ENCODE measurements at places on chromosomes 12 and 14.
A peak's percentile ranks its signal among the peaks of the same experiment; 100 is the strongest.

GRCh38 chr12:108930155-108930554, 50.3 kb downstream of the DAO start:
- no peak for DNase-seq

DNA sequence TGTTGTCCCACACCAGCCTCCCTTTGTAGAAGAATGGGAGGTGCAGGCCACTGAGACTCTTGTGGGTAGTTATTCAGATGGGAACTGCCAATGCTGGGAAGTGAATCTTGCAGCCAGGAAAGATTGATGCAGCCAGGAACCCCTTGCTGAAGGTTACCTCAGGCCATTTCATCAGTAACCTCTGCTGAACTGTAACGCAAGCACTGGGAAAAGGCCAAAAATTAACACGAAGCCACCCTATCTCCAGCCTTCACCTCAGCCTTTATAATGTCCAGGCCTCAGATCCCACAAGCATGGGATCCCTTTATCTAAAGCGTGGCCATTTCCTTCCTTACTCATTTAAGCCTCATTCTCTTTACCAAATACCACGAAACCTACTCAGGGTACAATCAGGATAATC, 211.1 kb downstream of the SPTSSA start:
- no peak for DNase-seq

DNA sequence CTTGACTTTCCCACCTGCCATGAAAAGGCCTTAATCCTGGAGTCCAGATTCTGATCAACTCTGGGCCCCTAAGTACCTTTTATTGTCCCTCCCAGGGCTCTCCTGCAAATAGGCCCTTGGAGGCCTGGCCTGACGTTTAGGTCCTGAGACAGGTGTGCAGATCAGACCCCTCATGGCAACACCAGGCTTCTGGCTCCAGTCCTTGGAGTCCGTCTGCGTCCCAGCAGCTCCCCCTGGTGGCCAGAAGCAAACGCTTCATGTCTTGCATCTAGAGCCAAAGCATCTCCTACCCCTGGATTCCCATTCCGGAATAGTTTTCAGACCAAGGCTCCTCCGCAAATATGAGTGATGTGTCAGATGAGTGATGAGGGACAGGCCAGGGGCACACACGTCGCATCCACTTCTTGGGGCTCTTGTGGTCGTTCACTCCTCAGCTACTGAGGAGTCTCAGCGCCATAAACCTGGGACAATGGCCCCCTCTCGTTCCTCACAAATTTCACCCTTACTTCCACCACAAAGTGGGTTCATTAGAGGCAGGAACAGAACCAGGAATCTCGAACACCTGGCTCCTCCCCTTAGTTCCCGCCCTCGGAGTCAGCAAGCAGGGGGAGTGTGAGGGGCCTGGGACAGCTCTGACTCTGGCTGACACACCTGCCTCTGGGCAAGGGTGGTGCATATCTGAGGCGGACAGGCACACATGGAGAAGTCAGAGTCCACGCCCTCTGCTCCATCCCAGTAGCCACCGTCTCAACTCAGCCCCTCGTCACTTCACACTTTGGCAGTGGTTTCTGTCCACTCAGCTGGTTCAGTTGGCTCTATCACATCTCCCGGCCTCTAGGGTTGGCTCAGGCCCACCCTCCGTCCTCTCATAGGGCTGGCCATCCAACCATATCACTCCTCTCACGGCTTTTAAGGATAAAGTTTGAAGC, 77.9 kb upstream of the PWP1 start:
- peak; percentile 88 for DNase-seq

DNA sequence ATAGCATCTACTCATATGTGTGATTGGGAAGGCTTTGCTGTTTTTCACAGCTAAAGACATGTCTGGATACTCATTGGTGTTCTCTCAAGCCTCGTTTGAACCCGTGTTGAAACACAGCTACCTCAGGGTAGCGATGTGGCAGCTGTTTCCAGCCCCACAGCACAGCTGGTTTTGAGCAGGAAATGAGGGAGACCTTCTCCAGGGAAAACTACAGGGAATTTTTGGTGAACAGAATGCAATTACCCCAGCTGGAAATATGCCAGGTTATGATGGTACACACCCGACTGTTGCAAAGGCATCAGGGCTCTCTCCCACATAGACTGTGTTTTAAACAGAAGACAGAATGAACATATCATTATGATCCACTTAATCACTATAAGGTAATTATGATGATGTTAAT, 828.9 kb downstream of the VRK1 start:
- DNase-seq, result no peak

DNA sequence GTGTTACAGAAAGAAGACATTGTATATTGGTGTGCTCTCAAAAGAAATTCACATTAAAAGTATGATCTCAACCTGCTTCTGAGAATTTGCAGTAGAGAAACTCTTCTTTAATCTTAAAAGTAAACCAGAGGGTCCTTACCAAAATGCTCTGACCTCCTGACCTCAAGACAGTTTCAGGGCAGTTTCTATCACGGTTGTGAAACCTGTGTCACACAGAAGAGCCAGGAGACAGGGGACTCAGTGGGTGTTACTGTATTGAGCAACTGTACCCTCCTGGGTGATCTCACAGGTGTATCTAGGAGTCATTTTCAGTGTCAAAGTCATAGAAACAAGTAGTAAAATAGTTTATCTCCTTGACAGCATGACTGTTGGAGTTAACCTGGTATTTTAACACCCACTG, 178.0 kb downstream of the GRIP1 start:
- DNase-seq, result no peak

DNA sequence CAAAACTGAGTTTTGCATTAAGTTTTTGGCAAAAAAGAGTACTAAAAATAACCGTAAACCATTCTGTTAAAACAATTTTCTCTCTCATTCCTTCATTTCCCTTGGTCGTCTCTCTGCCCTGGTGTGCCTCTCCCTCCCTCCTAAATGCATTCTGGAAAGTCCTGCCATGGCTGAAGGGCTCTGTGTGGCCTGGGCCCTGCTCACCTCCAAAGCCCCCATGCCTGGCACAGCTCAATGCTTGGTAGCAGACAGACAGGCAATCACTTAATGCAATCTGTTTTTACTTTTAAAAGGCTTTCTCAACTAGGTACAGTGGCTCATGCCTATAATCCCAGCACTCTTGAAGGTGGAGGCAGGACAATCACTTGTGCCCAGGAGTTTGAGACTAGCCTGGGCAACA, 47.8 kb downstream of the CDC42BPB start:
- no peak for DNase-seq

- DNase-seq, result no peak
Measured at GRCh38 chr12:129589503-129589902, 314.3 kb downstream of the TMEM132D start.

GRCh38 chr12:114852976-114853529, 169.1 kb upstream of the TBX3 start:
- DNase-seq, result no peak

GRCh38 chr12:82730953-82731459, 44.3 kb downstream of the TMTC2 start:
- DNase-seq, result no peak

DNA sequence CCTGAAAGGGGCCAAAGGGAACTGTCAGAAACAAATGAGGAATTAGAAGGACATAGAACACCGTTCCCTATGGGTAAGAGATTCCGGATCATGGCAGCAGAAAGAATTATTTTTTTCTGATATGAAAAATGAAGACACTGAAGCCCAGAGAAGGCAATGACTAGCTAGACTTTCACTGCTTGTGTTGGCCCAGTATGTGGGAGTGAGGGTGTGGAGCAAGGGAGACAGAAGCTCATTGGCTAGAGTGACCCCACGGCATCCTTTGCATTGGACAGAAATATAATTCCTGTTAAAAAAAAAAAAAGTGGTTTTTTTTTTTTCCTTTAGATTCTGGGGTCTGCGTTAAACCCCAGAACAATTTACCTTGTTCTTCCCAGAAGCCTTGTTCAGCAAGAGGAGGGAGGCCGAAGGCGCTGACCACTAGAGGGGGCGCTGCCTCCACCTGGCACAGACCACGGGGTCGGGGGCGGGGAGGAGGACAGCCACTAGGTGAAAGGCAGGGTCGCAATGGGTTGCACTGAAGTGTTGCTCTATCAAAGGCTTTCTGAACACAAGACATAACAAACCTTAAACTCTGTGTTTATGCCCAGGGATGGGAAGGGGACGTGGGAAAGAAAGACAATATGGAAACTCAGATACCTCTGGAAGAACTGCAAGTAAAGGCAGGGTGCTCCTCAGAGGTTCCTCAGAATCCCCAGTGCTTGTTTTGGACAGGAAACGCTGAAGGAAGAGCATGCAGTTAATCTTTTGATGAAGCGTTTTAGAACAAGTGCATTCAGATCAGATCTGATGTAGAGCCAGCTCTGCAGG, 156.8 kb downstream of the KCNA5 start:
- peak; percentile 79 for DNase-seq

GRCh38 chr14:58866391-58866790, 228.6 kb downstream of the DACT1 start:
- no peak for DNase-seq

- no peak for DNase-seq
Measured at GRCh38 chr14:50608302-50608851, 48.4 kb downstream of the ATL1 start.

DNA sequence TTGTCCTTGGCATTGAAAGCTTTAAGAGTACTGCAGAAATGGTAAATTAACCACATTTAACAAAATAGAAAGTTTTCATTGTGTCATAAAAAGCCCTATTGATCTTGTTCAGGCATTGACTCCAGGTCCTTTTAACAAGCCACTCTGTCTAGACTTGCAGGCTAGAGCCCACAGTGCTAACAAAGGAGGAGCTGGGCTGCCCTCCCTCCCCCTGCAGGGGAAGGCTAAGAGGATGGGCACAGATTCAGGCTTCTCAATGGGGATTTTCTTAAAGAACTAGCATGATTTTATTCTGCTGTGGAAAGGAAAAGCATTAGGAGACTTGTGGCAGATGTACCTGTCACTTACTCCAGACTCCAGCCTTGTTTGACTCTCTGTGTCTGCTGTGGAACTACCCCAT, 463.6 kb downstream of the NRXN3 start:
- DNase-seq, result no peak

DNA sequence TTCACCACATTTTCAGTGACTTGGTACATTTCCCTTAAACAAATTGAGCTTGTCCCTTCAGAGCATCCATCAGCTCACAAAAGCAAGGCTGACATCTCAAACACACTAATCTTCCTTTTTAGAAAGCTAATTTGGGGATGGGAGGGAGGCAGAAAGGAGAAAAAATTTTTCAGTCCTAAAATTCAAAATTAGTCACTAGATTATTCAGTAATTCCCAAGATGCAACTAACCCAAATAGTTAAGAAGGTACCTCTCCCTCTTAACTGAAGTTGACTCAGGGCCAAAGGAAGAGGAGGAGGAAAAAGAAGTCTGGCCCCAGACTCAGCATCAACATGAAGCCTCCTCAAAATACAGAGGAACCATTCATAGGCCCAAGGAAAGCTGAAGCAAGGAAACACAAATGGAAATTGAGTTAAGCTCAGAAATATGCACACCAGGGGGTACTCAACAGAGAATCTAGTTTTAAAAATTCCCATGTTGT, 21.7 kb downstream of the CBX5 start:
- peak; percentile 26 for DNase-seq

- no peak for DNase-seq
Measured at GRCh38 chr14:102351023-102351422, 11.7 kb downstream of the CINP start.

DNA sequence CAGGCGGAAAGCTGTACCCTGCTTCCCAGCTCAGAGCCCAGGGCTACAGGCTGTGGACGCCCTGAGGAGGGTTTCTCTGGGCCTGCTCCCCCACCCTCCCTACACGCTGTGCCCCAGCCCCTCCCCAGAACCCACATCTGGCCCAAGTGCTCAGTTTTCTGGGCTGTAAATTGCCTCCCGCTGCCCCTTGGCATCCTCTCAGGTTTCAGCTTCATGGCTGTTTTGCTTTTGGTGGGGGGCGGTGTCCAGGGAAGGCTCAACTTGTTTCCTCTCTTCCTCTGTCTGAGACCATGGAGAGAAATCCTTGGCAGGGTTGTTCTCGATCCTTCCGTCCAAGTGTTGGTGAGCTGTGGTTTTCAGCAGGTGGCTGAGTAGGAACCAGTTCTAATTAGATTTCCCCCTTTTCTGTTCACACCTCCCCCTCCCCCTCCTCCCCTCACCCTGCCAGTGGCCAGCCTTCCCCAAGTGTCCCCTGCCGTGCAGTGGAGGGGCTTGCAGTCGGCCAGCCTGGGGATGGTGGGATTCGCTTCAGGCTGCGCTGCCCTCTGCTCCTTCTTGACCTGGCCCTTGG, 61.8 kb downstream of the TSPAN9 start:
- no peak for DNase-seq

DNA sequence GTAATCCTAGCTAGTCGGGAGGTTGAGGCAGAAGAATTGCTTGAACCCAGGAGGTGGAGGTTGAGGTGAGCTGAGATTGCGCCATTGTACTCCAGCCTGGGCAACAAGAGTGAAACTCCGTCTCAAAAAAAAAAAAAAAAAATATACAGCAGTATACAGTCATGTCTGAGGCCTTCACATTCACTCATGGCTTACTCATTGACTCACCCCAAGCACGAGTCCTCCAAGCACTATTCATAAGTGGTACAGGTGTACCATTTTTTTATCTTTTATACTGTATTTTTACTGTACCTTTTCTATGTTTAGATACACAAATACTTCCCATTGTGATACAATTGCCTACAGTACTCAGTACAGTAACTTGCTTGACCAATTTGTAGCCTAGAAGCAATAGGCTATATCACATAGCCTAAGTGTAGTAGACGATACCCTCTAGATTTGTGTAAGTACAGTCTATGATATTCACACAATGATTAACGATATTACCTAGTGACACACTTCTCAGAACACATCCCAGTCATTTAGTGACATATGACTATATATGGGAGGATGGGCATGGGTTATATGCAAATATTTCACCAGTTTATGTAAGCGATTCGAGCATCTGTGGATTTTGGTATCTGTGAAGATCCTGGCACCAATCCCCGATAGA, 12.2 kb downstream of the LLPH start:
- DNase-seq, result no peak

GRCh38 chr14:60922050-60922449, 58.8 kb downstream of the TRMT5 start:
- DNase-seq, result no peak

DNA sequence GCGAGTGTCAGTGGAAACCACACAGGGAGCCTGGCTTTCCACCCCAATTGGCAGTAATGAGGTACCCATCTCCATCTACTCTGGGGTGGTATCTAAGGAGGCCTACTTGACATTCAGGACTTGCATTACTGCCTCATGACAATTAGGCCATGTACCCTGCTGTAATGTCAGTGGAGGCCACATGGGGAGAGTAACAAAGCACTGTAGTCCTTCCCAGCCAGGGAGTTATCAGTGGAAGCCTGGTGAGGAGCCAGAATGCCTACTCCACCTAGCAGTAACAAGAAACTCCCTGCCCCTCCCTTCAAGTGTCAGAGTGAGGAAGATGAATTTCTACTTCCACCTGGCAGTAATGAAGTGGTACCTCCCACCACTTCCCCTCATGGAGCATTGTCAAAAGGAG, 12.5 kb downstream of the TIMM9 start:
- no peak for DNase-seq

DNA sequence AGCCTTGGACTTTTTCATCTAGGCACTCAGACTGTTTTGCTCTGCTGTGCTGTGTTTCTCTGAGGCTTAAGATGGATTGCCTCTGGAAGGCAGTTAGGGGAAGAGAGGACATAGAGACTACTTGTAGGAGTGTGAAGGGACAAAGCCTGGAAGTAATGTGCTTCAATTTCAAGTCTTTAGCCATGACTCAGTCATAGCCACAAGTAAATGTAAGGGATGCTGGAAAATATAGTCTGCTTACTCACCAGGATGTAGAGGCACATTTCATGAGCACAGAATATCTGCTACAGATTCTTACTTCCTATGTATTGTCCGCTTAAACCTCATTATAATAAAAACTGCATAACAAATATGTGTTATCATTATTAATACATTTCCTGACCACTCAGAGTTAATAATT, 794.3 kb upstream of the NOVA1 start:
- no peak for DNase-seq

- no peak for DNase-seq
Measured at GRCh38 chr14:94474581-94475031, 1.4 kb downstream of the SERPINA9 start.

All from kidney (tissue), 22 donors.